ENCODE measurements at places on chromosomes 1 and 21.

DNA sequence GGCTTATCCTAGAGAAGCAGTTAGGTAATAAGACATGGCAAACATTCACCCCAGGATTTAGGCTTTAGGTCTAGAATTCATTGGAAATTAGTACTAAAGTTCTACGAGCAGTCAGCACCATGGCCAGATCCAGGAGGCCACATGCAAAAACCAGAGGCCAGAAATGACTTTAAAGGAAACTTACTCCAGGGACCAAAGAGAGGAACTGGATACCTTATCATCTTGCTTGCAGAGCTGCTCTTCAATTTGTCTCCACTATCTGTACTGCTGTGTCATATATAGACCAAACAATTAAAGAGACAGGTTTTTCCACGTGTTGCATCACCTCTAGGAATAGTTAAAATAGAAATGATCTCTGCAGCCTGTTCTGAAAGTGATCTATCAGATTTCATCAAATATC, 127.8 kb downstream of the LMX1A start:
- DNase-seq: no peak

DNA sequence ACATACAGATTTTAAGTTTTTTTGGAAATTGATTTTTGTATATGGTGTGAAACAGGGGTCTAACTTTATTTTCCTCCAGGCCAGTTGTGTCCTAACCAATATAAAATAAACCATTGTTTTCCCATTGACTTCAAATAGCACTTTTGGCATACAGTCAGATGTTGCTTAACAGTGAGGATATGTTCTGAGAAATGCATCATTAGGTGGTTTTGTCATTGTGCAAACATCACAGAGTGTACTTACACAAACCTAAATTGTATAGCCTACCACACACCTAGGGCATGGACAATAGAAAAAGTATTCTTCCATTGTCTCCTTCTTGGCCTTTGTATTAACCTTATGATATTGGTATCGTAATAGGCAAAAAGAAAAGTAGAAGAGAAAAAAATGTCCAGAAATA, 37.4 kb upstream of the DISP1 start:
- DNase-seq: no peak

DNA sequence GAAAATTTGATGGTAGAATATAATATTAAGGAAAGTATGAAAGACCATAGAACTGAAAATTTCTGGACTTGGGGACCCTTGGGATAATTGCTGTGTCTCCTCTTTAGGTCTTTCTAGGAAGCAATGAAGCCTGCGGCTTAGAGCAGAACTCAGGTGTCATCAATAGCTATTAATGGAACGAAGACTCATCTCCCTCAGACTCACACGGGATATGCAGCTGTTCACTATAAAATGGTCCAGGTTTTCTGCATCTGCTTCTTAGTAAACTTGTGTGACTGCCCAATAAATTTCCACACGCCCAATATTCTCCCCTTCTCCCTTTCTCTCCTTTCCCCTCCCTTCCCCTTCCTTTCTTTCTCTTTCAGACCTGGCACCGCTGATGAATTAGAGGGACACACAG, 392.5 kb downstream of the HLX start:
- no peak for DNase-seq

DNA sequence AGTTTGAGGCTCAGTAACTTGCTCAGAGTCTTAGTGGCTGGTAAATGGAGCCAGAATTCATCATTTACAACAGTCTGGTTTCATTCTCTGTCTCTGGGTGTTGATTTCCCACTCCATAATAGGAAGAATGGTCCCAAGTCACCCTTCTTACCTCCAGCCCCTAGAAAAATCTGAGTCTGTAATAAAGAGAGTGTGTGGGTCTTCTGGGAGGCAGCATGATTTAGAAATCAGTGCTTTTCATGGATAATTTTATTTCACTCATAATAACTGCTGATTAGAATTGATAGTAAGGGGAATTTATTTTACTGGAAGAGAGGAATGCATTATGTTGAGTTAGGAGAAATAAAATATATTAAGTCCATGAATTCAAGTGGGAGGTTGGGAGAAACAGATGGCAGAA, 2.1 kb downstream of the PLA2G2D start:
- no peak for DNase-seq

DNA sequence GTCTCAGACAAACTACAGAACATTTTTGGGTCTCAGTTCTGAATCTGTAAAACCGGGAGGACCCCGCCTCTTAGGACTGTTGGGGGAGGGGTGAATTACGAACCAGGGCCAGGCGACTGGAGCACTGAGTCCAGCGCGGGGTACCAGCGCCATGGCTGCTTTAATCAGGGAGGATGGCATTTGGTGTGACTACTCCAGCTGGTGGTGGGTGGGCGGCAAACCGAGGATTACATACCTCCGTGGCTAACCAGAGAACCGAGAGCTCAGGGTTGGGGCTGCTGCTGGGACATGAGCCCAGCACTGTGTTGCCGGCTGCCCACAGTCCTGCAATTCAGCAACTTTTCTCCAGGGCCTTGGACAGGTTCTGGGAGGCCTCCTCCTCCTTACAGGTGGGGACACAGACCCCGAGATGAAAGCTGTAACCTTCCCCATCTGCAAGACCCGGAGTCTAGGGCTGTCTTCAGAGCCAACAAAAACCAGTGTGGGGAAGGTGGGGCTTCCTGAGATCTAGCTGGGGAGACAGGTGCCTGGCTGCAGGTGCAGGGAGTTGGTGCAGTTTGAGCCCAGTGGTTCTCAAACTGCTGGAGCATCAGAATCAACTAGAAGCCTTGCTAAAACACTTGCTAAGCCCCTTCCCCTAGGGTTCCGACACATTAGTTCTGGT, 273.5 kb downstream of the FOXD2 start:
- DNase-seq: no peak

GRCh38 chr1:6727535-6727934, 25.9 kb upstream of the DNAJC11 start:
- no peak for DNase-seq

DNA sequence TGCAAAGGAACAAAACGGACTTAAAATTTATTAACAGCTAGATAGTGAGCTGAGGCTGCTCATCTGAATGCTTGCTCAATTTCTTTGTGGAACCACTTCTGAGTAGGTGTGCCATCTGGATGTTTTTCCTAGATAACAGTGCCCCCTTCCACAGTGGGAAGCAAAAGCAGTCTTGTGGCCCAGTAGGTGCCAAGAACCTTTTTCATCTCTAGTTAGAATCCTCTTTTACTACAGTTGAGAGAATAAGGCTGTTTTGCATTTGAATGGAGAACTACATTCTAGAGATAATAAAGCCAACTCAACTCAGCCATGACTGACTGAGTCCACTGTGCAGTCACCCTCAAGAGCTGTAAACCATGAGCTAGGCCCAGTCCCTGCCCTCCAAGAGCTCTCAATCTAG, 13.3 kb downstream of the F3 start:
- no peak for DNase-seq

- DNase-seq: no peak
Measured at GRCh38 chr1:31776516-31776915, 12.4 kb upstream of the ADGRB2 start.

GRCh38 chr1:202908998-202909397, 18.0 kb downstream of the KLHL12 start:
- DNase-seq: no peak

GRCh38 chr1:18093646-18094045, 14.0 kb upstream of the IGSF21 start:
- no peak for DNase-seq

- no peak for DNase-seq
Measured at GRCh38 chr1:38062361-38063288, 16.0 kb upstream of the POU3F1 start.

GRCh38 chr1:6258675-6259074, 2.2 kb downstream of the GPR153 start:
- DNase-seq: no peak

- DNase-seq: no peak
Measured at GRCh38 chr21:40433538-40433937, 413.4 kb downstream of the DSCAM start.

DNA sequence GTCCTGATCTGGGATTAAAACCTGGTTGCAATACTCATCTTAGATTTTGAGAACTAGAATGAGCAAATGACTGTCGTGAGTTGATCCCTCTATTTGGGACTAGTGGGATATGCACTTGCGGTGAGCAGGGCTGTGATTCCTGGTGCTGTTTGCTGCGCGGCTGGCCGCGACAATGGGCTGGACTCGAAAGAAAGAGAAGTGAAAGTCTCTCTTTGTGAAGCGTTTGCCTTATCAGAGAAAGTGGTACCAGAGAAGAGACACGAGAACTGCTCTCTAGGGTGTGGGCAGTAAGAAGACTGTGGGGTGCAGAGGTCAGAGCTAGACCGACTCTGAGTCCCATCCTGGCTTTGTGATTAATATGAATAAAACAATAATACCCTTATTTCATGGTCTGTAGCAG, 8.6 kb downstream of the ST6GALNAC3 start:
- no peak for DNase-seq

DNA sequence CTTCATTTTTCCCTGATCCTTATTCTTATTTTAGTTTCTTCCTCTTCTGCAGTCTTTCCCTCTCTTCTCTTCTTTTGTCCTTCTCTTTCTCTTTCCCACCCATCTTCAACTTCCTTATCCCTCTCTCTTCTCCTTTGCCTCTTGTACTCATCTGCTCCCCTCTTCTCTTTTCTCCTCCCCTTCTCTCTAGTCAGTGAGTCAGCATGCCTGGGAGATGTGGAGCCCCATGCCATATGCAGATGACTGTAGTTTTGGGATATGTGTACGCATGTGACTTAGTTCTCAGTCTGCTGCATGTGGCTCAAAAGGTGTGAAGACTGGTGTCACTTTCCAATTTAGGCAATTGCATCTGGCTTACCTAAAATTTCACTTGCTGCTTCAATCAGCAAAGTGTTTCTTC, 10.4 kb downstream of the DNAJC6 start:
- no peak for DNase-seq

DNA sequence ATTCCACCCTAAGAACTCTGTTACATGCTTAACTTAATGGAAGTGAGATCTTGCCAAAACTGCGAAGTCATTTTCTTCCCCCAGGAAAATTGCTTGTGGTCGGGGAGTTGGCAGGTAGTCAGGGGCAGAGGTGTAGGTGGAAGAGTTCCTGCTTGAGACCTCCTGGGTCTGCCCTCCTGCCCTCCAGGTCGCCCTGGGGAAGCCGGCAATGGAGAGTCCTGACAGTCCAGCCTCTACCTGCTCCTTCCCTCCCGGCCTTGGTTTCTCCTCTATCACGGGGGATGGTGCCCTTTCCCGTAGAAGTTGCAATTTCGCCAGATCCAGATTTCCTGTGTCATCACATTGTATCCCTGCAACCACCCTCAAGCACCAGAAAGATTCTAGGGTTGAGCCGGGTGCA, 463.8 kb downstream of the MATN1 start:
- DNase-seq: no peak

DNA sequence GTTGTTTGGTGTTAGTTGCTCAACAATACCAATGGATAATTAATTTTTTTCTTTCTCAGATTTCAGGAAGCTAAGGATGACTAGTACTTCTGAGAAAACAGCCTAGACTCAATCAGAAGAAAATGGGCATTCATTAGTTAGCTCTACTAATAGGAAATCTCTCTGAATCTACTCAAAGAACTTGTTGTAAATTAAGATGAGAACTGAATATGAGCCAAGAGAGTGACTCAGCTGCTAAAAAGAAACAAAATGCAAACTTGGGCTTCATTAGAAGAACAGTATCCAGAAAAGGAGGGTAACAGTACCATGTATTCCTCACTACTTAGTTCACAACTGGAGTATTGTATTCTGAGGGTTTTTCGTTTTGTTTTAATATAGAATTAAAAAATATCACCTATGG, 12.5 kb downstream of the FOXJ3 start:
- no peak for DNase-seq

GRCh38 chr1:25875154-25875855, at the start of gene PAQR7:
PAQR7 (minus strand) TSS chr1:25875708; CDS start chr1:25863839, 11,869 bp downstream.
- DNase-seq: no peak

GRCh38 chr1:95496773-95497172, 262.8 kb downstream of the RWDD3 start:
- DNase-seq: no peak

DNA sequence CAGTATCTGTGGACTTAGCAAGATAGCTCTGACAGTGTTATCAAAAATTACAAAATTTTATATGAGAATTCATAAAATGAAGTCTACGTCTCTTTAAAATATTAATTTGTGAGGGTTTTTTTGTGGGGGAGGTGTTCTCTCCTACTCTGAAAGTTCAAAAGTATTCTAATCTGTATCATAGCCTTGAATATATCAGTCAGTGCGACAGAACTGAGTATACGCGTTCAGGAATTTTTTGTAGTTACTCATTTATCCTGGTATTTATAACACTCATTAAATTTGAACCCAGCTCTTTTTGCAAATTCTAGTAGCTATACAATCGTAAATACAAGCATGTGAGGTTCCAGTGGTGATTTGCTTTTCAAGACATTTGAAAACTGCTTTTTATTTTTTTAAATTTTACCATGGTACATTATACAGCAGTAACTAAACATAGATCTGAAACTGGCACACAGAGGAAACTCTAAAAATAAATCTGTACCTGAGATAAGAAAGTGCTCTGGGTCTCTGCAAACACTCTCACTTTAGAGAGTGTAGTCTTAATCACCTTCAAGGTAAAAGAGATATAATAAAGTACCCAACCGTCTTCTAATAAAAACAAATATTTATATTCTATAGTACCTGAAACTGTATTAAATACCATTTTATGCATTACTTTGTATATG, 178.4 kb upstream of the ADAMTS5 start:
- no peak for DNase-seq

- DNase-seq: no peak
Measured at GRCh38 chr1:161949548-161949947, 74.1 kb downstream of the OLFML2B start.

DNA sequence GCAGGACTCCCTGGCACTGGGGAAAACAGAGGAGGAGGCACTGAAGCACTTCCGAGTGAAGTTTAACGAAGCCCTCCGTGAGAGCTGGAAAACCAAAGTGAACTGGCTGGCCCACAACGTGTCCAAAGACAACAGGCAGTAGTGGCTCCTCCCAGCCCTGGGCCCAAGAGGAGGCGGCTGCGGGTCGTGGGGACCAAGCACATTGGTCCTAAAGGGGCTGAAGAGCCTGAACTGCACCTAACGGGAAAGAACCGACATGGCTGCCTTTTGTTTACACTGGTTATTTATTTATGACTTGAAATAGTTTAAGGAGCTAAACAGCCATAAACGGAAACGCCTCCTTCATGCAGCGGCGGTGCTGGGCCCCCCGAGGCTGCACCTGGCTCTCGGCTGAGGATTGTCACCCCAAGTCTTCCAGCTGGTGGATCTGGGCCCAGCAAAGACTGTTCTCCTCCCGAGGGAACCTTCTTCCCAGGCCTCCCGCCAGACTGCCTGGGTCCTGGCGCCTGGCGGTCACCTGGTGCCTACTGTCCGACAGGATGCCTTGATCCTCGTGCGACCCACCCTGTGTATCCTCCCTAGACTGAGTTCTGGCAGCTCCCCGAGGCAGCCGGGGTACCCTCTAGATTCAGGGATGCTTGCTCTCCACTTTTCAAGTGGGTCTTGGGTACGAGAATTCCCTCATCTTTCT, 75.5 kb downstream of the PIK3CD start:
- DNase-seq: no peak

GRCh38 chr1:32758795-32759430, 56.3 kb upstream of the SYNC start:
- DNase-seq: no peak

DNA sequence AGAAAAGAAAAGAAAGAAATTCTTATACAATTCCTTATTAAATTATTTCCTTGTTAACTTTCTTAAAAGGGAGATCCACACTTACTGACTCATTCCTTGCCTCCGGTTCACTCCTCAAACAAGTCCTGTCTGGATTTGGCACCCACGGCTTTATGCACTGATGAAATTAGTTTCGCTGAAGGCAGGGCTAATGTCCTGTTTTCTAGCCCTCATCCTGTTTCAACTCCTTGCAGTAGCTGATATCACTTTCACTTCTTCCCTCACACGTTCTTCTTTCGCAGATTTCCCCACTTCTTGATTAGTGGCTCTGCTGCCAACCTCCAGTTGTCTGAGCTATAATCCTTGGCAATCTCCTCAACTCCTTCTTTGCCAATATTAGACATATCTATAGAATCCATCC, 215.2 kb downstream of the URB2 start:
- no peak for DNase-seq
